ENCODE measurements at places on chromosomes 7 and 10.

GRCh38 chr10:47240173-47240572 lies 59.8 kb upstream of the GDF10 start:
- no peak for DNase-seq

DNA sequence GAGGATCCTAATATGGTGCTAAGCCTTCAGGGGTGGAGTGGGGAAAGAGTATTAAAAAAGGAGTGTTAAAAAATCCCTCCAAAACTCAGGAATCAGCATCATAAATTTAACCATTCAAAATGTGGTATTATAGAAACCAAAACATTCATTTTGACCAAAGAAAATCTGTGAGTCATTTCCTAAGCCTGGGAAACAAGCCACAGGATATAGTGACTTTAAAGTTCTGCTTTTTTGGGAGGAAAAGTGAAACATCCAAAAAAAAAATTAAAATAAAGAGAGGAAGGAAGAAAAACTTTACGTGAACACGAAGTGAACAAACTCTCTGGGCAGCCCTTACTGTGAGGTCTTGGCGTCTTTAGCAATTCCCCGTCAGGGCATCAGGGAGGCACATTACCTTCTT lies 74.0 kb upstream of the GSDME start:
- DNase-seq, result no peak

GRCh38 chr7:146861701-146862100 lies 745.1 kb downstream of the CNTNAP2 start:
- no peak for DNase-seq

- DNase-seq, result no peak
These were observed 6.8 kb downstream of the ORAI2 start for GRCh38 chr7:102439963-102440795.

DNA sequence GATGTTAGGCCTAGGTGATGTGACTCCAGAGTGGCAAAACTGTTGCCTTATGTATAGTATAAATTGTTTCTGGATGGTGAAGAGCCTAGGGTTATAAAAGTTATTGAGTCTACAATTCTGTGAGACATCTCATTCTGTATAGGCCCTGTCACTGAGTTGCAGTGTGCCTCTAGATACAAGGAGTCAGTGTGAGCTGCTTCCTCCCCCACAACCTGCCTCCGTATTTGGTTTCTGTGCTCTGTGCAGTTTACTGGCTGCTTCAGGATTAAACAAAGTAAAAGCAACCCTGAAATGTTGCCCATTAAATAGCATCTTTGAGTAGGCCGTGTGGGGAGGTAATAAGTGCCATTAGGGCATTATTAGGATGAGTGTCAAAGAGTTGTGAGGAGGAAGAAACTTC lies 1.9 kb upstream of the IFRD1 start:
- DNase-seq, result no peak

DNA sequence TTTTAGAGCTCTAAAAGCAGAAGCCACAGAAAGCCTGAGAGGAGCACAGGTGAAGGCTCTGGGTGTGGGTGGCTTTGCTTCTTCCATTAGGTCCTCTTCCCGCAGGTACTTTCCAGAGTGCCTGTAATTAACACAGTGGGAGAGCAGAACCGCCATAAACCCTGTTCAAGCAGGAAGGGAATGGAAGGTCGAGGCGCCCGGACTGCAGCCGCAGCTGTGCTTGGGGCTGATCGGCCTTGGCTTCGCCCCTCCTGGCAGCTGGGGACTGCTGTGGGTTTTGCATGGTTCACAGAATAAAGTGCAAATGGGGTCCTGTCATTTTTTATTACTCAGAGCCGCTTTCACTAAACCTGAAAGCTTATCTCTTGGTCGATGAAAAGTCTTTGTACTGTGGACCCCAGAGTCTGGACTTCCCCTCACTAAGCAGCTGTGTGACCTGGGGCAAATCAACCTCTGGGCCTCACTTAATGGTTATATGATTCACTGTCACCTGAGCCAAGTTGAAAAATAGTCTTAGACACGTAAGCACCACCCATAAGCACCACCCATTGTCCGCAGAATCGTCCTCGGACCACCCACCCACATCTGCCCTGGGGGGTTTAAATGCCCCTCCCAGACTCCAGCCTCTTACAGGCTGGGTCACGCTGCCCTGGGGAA lies 100.9 kb downstream of the XRCC2 start:
- no peak for DNase-seq

GRCh38 chr10:17423632-17424186 lies 30.7 kb downstream of the ST8SIA6 start:
- no peak for DNase-seq

- no peak for DNase-seq
These were observed 79.3 kb upstream of the IL6 start for GRCh38 chr7:22647451-22648257.

DNA sequence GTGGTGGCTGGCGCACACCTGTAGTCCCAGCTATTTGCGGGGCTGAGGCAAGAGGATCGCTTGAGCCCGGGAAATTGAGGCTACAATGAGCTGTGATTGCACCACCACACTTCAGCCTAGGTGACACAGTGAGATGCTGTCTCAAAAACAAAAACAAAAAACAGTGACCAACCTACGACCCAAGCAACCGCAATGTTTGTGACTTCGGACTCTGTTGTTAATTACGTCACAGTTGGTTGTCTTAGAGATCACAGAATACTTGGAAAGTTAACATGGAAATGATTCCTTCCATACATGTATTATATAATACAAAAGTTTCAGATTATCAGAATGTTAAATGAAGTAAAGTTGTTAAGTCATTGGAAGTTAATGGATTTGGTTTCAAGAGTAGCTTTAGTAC lies 106.2 kb downstream of the REEP3 start:
- no peak for DNase-seq

- DNase-seq, result no peak
These were observed 98.6 kb downstream of the NXPH1 start for GRCh38 chr7:8531991-8532515.

GRCh38 chr7:33823913-33824312 lies 81.4 kb upstream of the BMPER start:
- no peak for DNase-seq

DNA sequence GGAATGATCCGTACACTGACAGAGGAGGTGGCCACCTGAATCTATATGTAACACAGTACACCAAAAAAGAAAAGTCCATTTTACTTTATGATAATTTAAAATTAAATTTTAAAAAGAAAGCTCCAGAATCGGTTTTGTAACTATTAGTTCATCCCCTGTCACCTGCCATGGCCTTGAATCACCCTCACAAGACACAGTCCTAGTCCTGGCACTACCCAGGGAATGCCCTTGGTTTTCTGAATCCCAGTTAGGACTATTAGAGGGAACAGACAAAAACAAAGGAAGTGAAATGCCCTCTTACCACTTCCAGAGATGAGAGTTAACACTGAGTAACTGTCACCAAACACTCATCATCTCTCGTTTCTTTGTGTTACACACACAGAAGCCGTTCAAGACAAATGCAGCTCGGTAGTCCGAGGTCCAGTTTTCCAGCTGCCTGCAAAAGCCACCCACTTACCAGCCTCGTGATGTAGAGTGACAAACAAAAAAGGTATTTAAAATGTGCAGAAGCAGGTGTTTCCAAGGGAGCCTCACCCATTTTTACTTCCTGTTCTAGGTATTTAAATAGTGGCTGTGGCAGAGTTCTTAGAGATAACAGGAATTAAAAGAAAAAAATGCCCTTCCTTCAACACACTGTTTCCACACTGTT lies 6.1 kb downstream of the PTPRN2 start:
- DNase-seq, result no peak

DNA sequence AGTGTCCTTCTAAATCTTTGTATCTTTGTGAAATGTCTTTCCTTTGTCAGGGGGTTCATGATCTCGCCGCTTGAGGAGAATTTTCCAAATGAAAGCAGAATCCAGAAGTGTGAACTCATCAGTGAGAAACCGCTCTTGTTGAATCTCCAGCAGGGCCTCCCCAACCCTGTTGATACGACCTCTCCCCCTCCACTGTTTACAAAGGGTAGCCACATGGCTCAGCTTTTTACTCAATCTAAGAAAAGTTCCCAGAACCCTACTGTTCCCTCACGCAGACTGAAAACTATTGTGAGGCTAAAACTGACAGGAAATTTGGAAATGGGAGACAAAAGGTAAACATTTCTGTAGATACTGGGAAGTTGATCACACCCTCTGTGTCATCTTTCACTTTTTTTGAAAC lies 73.9 kb downstream of the SEMA3C start:
- DNase-seq, result no peak

GRCh38 chr7:39557911-39558310 lies 8.3 kb upstream of the YAE1 start:
- DNase-seq, result no peak

GRCh38 chr7:47792521-47793121 lies 155.6 kb downstream of the PKD1L1 start:
- DNase-seq, result no peak

- no peak for DNase-seq
These were observed 254.1 kb upstream of the PTER start for GRCh38 chr10:16182688-16183087.

- no peak for DNase-seq
These were observed 242.2 kb upstream of the PPP2R2D start for GRCh38 chr10:131658476-131659110.

DNA sequence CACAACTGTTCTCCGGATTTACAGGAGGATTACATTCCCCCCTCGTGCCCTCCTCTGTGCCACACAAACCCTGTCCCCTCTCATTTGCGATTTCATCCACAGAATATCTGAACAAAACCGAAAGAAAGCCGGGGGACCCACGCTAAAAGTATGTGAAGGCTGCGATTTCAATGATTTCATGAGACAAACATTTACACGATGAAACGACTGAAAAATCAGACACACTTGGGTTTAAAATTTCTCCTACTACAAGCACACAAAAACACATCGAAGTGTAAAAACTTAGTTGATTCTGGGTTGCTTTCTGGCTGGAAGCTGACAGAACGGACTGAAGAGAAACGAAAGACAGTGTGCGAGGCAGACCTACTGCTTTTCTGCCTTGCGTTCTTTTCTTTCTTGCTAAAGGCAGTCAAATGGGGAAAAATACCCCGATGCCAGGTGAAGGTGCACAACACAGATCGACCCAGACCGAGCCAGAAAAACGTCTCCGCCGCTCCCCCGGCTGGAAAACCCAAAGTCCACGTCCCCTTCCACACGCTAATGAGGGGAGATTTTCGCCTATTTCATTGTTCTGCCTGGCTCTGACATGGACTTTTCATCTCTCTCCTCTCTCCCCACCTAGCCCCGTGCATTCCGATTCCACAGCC lies 1.2 kb downstream of the HIPK2 start:
- no peak for DNase-seq

- DNase-seq, result no peak
These were observed 514 bp downstream of the RNF216 start for GRCh38 chr7:5780801-5781496.

DNA sequence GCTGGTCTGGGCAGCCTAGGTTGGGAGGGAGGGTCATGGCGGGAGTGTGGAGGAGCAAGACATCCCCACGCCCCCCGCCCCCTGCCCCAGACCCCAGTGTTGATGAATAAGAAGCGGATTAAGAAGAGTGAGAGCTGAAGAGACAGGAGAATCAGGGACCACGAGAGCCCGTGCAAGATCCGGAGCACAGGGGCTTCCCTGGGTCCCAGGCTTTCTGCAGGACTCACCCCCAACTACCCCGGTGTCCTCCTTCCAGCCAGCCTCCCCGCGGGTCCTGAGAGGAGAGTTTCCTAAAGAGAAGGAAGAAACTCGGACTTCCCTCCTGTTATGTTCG lies 20.1 kb downstream of the GHRHR start:
- DNase-seq, result no peak

DNA sequence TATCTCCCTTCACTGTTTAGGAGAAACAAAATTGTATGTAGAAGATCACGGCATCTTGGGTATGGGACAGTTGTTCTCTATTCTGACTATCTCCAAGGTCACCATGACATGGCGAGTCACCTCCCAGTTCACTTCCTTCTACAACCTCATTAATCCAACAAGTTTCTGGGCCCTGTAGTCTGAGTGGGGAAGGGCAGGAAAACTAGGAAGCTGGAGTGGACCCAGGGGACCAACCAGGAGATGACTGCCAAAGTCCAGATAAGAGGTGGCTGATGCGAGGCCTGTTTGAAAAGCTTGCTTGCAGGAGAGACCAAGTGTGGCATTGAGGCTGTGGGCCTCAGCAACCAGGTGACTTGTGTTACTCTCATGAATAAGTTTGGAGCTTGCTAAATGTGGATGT lies 584.9 kb downstream of the TNS3 start:
- no peak for DNase-seq

Data from effector CD8-positive, alpha-beta T cell (primary cell).